ENCODE measurements at places on chromosomes 2 and 18.

DNA sequence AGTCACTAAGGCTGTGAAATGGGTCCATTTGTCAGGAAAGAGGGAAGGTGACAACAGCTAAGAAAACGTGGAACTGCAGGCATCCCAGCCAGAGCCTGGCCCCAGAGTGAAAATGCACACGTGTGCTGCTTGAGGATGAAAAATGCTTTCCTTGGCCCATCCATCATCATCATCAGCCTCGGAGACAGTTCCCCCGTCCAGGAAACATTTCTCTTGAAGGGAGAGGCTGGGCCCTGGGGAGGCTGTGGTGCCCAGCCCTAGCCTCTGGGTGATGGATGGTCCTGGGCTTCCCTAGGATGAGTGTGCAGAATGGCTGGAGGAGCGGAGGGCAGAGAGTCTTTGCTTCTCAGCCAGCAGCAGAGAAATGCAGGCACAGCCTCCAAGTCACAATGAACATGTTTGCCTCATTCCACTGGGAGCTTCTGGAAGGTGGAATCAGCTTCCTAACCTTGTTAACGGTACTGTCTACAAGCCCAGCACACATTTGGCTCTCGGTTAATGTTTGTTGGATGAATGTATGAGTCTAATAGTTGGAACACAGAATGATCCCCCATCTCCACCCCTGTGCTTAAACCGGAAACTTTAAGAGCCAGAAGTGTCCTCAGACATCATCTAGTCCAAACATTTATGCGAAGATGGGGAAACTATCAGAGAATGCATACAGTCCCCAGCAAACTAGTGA lies 164.0 kb downstream of the RDH14 start:
- no peak for DNase-seq

DNA sequence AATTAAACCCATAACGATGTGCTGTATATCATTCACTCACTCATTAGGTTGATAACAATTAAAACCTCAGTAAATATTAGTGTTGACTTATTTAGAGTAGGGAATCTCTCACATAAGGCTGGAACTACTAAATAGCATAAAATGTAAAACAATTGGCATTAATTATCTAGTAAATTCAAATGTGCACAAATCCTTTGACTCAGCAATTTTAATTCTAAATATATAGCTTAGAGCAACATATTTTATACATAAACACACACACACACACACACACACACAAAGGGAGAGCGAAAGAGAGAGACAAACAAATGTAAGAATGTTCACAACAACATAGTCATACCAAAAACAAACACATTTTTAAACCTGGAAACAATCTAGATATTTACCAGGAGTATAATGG lies 443.1 kb upstream of the KCNH7 start:
- no peak for DNase-seq

DNA sequence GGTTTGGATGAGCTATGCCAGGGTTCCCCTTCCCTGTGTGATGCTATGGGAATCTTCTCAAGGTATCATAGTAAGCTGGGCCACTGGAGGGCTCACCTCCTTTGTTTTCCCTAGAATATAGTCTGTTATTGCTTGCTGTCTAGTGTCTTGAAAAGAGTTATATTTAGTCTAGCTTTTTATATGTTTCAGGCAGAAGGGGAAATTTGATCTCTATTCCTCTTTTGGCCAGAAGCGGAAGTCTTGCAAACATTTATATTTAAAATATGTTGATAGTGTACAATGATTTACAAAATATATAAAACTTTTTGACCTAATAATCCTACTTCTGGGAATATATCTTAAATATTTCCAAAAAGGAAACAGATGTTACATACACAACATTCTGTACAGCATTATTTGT lies 260.7 kb downstream of the FHOD3 start:
- DNase-seq: no peak

GRCh38 chr18:36094431-36094830 lies 27.1 kb upstream of the RPRD1A start:
- DNase-seq: no peak

DNA sequence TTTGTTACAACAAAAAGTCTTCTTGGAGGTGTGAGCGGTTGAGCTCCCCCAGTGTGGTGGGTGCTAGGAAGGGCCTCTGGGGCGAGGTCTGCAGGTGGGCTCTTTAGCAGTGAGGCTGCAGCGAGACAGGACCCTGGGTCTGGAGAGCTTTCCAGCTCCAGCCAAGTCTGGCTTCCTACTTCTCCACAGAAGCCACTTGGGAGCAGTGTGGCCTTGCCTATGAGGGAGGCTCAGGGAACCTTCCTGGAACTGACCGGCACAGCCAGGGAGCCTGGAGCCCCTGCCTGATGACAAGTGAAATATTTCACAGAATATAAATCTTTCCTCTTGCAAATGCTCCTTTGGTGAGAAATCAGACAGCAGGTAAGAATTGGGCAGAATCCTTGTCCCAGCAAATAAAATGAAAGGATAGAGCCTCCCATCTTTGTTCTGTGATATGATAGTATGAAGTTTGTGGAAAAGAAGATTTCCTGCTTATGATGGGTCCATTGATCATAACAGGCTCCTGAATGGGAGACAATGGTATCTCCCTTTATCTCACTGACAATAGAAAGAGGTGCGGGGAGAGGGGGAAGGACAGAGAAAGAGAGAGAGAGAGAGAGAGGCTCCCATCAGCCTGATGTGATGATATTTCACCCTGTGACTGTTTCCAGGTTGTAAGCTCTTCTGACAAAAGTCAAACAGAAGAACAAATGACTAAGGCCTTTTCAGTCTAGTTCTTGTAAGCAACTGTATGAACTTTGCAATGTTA lies 289.8 kb upstream of the SPRED2 start:
- peak; percentile 30 for DNase-seq

GRCh38 chr2:175490360-175490791 lies 308.9 kb upstream of the ATP5MC3 start:
- DNase-seq: no peak

GRCh38 chr2:171287036-171287571 lies 126.4 kb upstream of the TLK1 start:
- DNase-seq: no peak

DNA sequence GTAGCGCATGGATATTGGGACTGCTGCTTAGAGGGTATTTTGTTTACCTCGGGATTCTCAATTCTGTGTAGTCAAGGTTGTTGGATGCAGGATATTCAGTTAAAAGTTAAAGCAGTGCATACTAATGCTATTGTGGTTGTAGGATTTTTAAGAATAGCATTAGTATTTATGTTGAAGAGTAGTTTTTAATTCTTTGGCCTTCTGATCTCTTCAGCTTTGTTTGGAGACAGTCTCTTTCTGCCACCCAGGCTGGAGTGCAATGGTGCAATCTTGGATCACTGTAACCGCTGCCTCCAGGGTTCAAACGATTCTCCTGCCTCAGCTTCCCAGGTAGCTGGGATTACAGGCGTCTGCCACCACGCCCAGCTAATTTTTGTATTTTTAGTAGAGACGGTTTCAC lies 1.5 kb downstream of the RHBDD1 start:
- DNase-seq: no peak

DNA sequence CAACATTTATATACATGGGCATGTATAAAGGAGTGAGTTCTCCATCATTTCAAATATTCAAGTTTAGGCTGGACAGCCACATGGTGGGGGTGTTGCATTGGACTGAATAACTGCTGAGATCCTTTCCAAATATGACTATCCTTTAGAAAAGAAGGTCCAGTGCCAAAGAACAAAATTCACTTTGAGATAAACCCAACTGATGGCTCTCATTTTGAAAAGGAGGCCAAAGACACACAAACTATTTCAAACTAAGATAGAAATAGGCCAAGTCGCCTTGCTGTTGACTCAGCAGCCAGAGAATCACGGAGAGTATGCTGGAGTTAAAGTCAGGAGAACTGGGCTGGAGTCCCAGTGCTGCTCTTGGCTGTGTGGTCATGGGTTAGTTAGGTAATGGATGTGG lies 204.5 kb upstream of the LRATD1 start:
- DNase-seq: no peak

DNA sequence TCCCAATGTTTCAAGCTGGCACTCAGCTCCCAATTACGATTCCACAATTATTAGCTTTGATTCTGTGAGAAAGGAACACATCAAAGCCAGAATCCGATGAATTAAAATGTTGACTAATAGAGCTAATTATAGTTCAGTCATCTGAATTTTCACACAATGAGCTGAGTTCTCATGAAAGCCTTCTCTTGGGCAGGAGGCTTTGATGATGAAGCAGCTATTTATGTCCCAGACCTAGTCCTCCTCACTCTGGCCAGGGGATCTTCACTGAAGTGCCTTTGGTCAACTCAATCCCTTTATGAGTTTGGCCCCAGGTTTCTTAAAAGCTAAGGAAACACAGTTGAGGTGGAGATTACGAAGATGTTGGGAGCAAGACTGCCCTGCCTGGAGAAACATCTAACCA lies 74.7 kb upstream of the PPM1B start:
- DNase-seq: no peak

GRCh38 chr2:43086451-43087221 lies 139.8 kb downstream of the ZFP36L2 start:
- DNase-seq: no peak
